ENCODE measurements at places on chromosomes 3 and 15. TPM values are rescaled to one million over a fixed set of nuclear protein-coding genes. Genes with fewer than 3 reads are reported as not detected.

Gene ZBTB20
- 48.1 TPM for total RNA-seq

GRCh38 chr3:19972054-19972453 is 25.2 kb downstream of the RAB5A start:
- no peak for DNase-seq

GRCh38 chr3:107882261-107882660 is 208.6 kb downstream of the CD47 start:
- DNase-seq: no peak

GRCh38 chr15:83170474-83171165 is 37.0 kb downstream of the HDGFL3 start:
- no peak for DNase-seq

Gene CCDC39
- not detected for total RNA-seq

GRCh38 chr3:31696815-31697548 is 164.3 kb downstream of the STT3B start:
- no peak for DNase-seq

DNA sequence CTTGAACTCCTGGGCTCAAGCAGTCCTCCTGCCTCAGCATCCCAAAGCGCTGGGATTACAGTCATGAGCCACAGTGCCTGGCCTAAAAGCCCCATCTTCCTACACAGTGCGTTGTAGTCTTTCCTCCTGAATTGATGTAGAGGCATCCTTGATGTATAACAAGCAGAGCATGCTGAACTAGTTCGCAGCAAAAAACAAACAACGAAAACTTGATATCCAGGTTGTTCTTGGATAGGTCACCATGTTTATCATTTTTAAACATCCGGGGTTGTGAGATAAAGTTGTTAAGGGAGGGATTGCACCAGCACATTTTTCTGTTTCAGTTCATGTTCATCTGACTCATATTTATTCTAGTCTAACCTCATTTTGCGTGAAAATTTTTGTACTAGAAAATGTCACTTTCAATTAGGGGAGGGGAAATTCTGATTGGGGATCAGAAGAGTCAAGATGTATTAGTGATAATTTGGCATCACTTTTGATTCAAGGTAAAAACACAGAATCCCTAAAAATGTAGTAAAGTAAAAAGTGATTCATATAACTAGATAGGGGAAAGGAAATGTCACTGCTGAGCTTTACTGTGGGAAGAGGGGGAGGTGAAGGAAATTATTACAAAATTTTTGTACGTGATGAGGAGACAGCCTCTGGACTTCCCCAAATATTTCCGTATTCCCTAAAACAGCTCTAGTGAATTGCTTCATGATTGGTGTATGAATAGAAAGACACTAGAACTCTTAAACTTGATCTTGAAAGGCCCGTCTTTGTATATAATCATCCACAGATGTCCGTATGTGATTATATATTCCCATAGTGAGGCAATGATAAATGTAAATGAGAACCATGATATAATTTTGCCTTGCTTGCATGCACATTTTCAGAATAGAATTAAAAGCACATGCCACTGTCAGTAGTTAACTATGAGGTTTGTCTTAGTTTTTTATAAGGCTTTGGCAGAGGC is 22.9 kb downstream of the RAB8B start:
- no peak for DNase-seq

DNA sequence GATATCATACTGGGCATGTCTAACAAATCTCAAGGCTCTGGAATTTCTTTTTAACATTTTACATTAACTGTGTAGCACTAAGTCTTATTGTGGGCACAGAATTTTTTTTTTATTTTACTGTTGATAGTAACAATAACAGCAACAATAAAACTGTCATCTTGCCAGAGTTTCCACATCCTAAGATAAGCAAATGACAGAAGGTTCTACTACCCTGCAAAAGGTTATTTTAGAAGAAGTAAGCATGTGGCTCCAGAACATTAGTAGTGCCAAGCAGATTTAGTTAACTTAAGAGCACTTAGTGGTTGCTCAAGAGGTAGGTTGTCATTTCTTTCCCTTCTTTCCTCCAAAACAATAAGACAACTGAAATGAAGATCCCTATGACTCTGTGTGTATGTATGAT is 743.0 kb upstream of the CBLB start:
- DNase-seq: no peak

DNA sequence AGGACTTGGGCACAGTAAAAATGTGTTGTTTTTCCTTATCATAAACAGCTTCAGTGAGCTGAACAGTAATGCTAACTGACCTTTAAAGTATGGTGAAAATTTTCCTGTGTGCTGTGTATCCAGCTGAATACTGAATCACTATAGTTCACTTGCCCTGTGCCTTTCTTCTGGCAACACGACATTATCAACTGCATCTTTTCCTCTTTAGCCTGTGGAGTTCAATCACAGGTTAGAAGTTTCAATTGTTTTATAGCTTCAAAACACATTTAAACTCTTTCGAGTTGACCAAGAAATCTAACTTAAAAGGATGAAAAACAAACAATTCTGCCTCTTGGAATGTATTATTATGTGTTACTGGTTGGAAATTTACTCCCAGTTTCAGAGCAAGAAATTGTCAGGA is 1120.7 kb upstream of the ALCAM start:
- DNase-seq: no peak

- no peak for DNase-seq
These were observed 320.9 kb upstream of the RASGRP1 start for GRCh38 chr15:38885471-38885952.

DNA sequence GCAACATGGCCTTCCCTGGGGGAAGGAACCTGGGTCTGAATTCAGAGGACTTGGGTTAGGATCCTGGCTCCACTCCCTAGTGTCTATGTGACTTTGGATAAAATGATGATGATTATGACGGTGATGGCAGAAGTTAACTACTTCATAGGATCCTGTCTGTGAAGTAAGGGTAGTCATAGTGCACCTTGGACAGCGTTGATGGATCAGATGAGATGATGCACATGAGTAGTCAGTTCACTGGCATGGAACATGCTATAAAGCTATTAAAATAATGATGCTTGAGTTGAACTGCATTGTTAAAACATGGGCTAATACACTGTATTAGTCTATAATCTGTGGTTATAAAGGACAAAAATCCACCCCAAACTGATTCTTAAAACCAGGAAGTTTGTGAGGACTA is 62.0 kb downstream of the EEFSEC start:
- DNase-seq: no peak

- DNase-seq: no peak
These were observed 74.9 kb downstream of the CEMIP start for GRCh38 chr15:80854104-80854503.

- DNase-seq: no peak
These were observed 113.1 kb downstream of the EDEM1 start for GRCh38 chr3:5300638-5301037.

Gene WDR93
- total RNA-seq: not detected

Gene WDR82
- 14.1 TPM for total RNA-seq

Gene TLE3
- 18.9 TPM for total RNA-seq

DNA sequence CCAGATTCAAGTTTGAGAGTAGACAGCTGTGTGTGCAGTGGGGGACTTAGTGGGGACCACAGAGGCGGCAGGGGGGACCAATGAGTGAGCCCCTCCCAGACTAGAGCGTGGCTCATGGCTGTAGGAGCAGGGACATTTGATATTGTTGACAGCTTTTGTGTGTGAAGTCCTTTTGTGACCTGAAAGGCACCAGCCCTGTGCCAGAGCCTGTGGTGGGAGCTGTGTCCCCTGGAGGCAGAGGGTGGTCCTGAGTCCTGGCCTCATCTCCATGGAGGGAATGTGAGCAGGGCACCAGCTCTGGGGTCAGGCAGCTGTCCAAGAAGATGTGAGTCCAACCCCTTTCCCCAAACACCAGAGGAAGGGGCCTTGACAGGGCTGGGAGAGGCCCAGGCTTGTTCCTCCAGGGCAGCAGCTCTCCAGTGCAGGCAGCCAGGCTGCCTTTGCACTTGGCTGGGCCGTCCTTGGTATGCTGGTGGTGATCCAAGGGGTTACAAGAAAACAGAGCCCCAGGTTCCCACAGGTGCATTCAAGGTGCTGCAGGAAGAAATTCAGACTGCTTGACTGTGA is 10.1 kb upstream of the C3orf22 start:
- no peak for DNase-seq

DNA sequence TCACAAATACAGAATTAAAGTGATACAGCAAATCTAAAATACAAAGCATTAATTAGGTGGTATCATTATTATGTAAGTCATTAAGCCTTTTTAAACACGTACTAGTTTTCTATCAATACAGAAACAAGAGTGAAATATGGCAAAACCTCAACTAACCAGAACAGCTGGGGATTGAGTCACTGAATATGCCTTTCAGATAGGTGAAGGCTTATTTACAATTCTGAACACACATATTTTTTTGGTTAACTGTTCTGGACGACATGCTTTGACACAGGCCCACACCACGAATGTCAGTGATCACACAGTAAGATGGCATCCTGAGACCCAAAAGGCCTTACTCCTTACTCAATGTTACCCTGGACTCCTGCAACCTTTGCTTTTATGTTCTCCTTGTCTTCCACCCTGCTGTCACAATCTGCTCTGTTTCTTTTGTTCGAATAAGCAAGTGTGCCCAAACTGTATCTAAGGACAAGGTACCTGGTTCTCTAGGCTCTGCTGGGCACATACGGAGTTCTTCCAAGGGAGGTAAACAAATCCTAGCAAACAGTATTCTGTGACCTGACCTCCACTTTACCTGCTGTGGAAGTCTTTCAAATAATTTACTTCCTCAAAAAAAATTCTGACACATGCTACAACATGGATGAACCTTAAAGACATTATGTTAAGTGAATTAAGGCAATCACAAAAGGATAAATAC is 7.0 kb downstream of the SFMBT1 start:
- DNase-seq: no peak

DNA sequence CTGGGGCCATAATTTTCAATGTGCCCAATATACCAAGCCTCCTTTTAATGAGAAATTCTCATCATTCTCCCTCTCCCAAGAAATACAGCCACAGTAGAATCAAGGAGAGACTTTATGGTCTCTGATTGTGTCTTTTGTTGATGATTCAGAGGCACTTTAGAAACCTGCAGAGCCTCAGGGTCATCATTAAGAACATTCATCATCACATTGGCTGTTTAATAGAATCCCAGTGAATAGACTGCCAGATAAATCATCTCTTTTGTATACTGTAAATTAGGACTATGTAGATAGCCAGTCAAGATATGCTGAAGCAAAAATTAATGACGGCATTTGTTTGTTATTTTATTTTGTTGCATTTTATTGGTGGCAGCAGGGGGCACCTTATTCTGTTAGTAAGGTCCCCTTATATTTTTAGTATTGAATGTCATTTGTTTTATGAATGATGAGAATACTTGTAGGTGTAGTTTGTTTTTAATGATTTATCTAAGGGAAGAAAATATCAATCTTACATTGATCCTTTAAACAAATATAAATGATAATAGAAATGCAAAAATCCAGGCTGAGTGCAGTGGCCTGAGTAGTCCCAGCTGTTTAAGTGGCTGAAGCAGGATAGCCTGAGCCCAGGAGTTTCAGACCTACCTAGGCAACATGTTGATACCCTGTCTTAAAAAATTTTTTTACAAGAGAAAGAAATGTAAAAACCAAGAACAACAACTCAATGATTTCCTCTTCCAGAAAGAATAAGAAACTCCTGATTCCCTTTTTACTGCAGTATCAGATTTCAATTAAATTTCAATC is 138.8 kb downstream of the ZBBX start:
- no peak for DNase-seq

DNA sequence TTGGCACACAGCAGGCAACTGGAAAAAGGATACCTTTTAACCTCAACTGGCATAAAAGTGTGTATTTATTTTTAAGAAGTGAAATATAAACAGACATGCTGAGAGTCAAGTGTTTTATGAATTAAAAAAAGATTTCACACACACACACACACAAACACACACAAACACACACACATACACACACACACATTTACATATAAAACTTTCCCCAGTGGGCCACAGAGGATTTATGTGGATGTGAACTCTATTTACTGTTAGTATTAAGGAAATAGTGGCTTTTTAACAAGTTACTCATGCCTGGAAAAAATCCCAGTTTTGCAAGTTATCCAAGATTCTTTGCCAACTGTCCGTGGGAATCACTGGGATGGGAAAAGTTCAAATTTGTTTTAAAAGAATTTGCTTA is 725.9 kb upstream of the NR2F2 start:
- no peak for DNase-seq

Gene MKRN2OS
- total RNA-seq: 0.31 TPM

- DNase-seq: no peak
These were observed 59.9 kb upstream of the COL8A1 start for GRCh38 chr3:99578339-99578970.

DNA sequence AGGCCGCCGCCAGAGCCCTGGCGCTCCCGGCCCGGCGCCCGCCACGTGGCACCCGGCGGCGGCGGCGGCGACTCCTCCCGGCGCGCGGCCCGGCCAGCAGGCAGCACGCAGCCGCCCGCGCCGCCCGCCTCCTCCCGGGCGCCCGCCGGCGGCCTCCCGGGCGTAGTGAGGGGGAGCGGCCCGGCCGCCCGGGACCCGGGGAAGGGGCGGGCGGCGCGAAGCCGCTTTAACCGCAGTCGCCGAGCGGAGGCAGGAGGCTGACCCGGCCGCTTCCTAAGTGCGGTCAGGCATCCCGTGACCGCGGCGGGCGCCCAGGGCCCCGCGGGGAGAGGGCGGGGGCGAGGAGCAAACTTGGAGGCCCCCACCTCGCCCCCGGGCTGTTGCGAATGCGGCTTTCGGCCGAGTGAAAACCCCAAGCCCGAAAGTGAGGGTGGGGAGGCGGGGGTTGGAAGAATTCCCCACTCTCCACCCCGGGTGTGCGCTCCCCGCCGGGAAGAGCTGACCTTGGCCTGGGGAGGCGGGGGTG is 1.7 kb upstream of the HES1 start:
- DNase-seq: peak; percentile 86

- peak; percentile 21 for DNase-seq
These were observed 53.1 kb downstream of the GRIP2 start for GRCh38 chr3:14487086-14487485.

- no peak for DNase-seq
These were observed 94.5 kb downstream of the SERPINI1 start for GRCh38 chr3:167830007-167830406.

Gene WWTR1
- total RNA-seq: 14.8 TPM

DNA sequence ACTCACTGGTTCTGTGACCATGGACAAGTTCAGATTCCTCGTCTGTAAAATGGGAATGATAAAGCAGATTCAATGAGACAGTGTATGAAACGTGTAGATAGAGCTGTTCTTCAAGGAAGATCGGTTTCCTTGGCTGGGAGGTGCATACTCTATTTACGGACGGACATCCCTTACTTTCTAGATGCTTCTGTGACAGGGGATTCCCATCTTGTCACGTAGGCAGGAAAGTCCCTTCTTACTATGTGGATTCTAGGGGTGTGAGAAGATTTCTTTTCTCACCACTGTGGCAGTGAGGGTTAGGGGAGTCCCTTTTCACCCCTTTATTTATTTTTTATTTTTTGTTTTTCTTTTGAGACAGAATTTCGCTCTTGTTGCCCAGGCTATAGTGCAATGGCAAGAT is 180.9 kb upstream of the TBL1XR1 start:
- no peak for DNase-seq

Gene BFSP2
- not detected for total RNA-seq

Gene GOLGA8N
- 7.0 TPM for total RNA-seq
